ENCODE measurements at places on chromosomes 13 and 19. TPM values are rescaled to one million over a fixed set of nuclear protein-coding genes. Genes with fewer than 3 reads are reported as not detected.

ZFP14 gene
- 14.3 TPM for polyA plus RNA-seq

KLF2 gene
- polyA plus RNA-seq: 39.4 TPM

TFPT gene
- polyA plus RNA-seq: 21.9 TPM

VSTM1 gene
- not detected for polyA plus RNA-seq

ICAM3 gene
- polyA plus RNA-seq: 9.9 TPM

N4BP2L1 gene
- 27.6 TPM for polyA plus RNA-seq

SIGLEC14 gene
- 0.25 TPM for polyA plus RNA-seq

PNMA8C gene
- 0.60 TPM for polyA plus RNA-seq

KIR3DL2 gene
- polyA plus RNA-seq: not detected

SHANK1 gene
- polyA plus RNA-seq: 4.9 TPM

HDGFL2 gene
- 89.2 TPM for polyA plus RNA-seq

ZNF284 gene
- 4.1 TPM for polyA plus RNA-seq

ZNF254 gene
- 27.1 TPM for polyA plus RNA-seq

BSG gene
- polyA plus RNA-seq: 592 TPM

RAVER1 gene
- 43.4 TPM for polyA plus RNA-seq
